ENCODE measurements at places on chromosomes 7 and 10. TPM values are rescaled to one million over a fixed set of nuclear protein-coding genes. Genes with fewer than 3 reads are reported as not detected.

DNA sequence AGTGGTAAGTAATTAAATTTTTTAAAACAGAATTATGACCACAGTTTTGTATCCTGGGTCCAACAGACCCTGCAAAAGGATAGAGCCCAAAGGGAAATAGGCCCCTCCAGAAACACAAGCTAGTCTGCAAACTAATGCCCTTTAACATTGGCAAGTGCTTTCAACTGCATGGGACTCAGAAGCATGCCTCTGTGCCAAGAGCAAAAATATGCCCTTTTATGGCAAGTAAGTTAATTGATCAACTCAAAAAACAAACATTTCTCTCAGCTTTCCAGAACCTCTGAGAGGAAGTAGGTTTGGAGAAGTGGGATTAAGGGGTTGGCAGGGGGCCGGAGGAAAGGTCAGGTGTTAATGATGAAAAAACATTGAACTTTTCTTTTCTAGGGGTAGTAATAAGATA lies 186.6 kb upstream of the PRSS1 start:
- H3K4me1 ChIP-seq = peaks cover 75% of the 10 kb centered on the region
- no peaks in the 10 kb centered on the region for H3K27me3 ChIP-seq
- H3K4me3 ChIP-seq = no peak overlapping the region
- DNase-seq = no peak
- no peaks in the 10 kb centered on the region for H3K36me3 ChIP-seq

DNA sequence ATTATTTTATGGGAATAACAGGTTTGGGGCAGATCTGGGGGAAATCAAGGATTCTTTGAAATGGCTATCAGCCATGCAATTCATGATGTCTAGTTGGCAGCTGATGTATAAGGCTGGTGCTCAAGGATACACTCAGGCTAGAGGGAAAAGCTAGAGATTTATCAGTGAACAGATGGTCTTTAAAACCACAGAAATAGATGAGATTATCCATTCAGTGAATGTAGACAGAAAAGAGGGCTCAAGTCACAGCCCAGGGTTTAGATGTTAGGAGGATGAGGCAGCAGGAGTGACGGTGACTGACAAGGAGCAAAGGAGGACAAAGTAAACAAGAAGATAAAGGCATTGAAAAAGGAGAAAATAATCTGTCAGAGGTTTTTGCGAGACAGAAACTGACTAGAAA lies 238.7 kb downstream of the CDK14 start:
- H3K36me3 ChIP-seq = peaks cover 22% of the 10 kb centered on the region
- H3K27me3 ChIP-seq = no peaks in the 10 kb centered on the region
- no peak overlapping the region for H3K27ac ChIP-seq
- peaks cover 28% of the 10 kb centered on the region for H3K4me1 ChIP-seq

GRCh38 chr7:150668472-150668911 lies 17.0 kb upstream of the GIMAP2 start:
- H3K36me3 ChIP-seq = no peaks in the 10 kb centered on the region
- DNase-seq = no peak
- H3K4me3 ChIP-seq = no peak overlapping the region
- H3K4me1 ChIP-seq = no peaks in the 10 kb centered on the region
- H3K27ac ChIP-seq = no peak overlapping the region
- H3K27me3 ChIP-seq = no peaks in the 10 kb centered on the region

GRCh38 chr7:44537442-44537841 lies 3.7 kb downstream of the NPC1L1 start:
- H3K4me3 ChIP-seq = no peak overlapping the region
- no peak for DNase-seq
- peaks cover 2% of the 10 kb centered on the region for H3K27me3 ChIP-seq
- no peak overlapping the region for H3K27ac ChIP-seq
- no peaks in the 10 kb centered on the region for H3K4me1 ChIP-seq
- H3K36me3 ChIP-seq = no peaks in the 10 kb centered on the region

- no peaks in the 10 kb centered on the region for H3K4me1 ChIP-seq
- H3K36me3 ChIP-seq = no peaks in the 10 kb centered on the region
- H3K27me3 ChIP-seq = no peaks in the 10 kb centered on the region
- DNase-seq = no peak
- no peak overlapping the region for H3K4me3 ChIP-seq
Observed at GRCh38 chr7:50197549-50197948, 104.5 kb upstream of the ZPBP start.

- DNase-seq = no peak
- H3K36me3 ChIP-seq = no peaks in the 10 kb centered on the region
- H3K4me1 ChIP-seq = no peaks in the 10 kb centered on the region
- H3K27me3 ChIP-seq = no peaks in the 10 kb centered on the region
- H3K4me3 ChIP-seq = no peak overlapping the region
- H3K27ac ChIP-seq = no peak overlapping the region
Observed at GRCh38 chr7:34430456-34430855, 227.6 kb upstream of the NPSR1 start.

SLC13A1 gene
- not detected for total RNA-seq

Measured in osteocyte (in vitro differentiated cells).